ENCODE measurements at places on chromosomes 4 and X.

DNA sequence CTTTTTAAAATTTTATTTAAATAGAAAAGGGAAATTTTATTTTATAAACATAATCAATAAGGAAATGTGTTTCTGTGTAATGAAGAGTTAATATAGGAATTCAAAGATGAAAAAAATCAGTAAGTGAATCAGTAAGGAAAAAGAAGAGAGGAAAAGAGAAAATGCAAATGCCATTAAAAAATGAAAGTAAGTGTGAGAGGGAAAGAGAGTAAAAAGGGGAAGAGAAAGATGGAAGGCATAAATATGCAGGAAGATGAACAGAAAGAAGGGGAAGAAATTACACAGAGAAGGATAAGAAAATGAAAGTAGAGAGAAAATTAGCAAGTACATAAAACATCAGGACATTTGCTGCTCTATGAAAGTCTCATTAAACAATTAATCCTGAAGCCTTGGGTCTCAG lies 349.9 kb downstream of the FSTL5 start:
- DNase-seq = no peak

GRCh38 chr4:13218326-13218958 lies 265.7 kb downstream of the RAB28 start:
- DNase-seq = no peak

- DNase-seq = no peak
Measured at GRCh38 chr4:51963841-51964517, 56.2 kb downstream of the LRRC66 start.

DNA sequence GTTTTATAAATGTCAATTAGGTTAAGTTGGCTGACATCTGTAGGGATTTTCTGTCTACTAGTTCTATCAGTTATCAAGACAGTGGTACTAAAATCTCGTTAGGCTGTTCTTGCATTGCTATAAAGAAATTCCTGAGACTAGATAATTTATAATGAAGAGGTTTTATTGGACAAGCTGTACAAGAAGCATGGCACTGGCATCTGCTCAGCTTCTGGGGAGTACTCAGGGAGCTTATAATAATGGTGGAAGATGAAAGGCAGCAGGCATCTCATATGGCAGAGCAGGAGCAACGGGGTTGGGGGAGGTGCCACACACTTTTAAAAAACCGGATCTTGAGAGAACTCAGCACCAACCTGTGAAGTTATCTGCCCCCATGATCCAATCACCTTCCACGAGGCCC lies 28.2 kb downstream of the CHIC2 start:
- no peak for DNase-seq

DNA sequence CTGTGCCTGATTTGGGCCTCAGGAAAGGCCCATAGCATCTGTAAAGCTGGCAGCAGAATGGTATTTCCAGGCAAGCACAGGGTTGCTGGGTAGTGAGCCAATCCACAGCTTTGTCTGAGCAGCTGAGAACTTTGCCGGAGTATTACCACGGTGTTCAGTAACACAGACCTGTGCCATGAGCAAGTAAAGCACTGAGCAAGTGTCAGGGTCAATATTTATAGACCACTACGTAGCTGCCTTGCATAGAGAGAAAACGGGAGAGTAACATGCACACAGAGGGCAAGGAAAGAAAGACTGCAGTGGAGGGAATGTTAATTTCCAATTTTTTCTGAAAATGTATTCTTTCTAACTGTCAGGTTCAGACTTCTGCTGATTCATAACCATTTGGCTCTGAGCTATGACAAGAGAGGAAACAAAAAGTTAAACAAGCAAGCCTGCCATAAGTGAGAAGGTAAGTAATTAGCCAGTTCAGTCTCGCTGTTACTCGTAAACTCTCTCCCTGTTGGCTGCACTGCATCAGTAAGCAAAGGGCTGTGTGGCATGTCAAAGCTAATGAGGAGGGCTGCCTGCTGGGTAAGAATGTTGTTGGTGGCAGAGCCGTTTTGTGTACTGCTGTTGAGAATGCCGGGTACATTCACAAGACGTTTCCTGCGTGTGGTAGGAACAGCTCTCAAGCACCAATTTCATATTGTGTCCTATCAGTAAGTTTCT lies 238.1 kb downstream of the BMPR1B start:
- DNase-seq = no peak

DNA sequence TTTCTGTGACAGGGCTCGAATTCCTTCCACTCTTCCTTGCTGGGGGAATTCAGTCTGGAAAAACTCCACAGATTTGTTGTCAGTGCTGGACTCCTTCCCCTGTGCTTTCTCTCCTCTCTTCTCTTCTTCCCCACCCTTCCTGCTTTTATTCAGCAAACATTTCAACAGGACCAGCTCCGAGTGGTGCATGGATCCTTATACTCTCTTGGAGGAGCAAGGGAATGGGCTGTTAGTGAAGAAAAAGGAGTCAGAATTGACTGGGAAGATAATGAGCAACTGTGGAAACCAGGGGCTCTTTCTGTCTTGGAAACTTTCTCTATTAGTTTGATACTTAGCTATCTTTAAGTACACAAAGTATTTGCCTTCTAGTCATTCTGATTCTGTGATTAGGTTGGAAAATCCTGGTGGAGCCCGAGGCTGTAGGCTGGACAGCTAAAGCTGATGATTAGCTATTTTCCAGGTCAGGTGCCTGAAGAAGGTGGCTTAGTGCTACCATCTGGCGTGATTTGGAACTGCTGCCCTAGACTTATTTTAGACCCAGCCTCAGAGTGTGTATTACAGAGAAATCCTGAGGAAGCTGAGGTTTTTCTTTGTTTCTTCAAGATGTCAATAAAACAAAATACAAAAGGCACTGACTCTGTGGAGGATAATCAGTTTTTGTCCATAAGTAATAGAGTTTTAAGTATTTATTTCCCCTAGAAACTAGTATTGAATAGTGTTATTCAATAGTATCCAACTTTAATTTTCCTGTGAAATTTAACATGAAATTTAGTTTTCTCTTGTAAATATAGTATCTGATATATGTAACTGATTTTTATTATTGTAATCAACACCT lies 38.4 kb downstream of the NAP1L5 start:
- DNase-seq = peak; percentile 45

- peak; percentile 6 for DNase-seq
Measured at GRCh38 chrX:36867143-36867542, 141.0 kb upstream of the FAM47C start.

DNA sequence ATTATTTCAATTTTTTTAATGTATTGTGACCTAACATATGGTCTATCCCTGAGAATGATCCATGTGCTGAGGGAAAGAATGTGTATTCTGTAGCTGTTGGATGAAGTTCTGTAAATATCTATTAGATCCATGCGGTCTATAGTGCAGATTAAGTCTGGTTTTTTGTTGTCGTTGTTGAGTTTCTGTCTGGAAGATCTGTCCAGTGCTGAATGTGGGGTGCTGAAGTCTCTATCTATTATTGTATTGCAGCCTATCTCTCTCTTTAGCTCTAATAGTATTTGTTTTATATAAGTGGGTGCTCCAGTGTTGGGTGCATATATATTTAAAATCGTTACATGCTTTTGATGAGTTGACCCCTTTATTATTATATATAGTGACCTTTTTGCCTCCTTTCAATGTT lies 26.2 kb upstream of the PAGE3 start:
- no peak for DNase-seq

- DNase-seq = no peak
Measured at GRCh38 chr4:127217586-127218229, 415.0 kb upstream of the INTU start.

- no peak for DNase-seq
Measured at GRCh38 chr4:179095585-179096221, 1653.5 kb upstream of the AGA start.

- no peak for DNase-seq
Measured at GRCh38 chr4:16271411-16271810, 45.1 kb upstream of the TAPT1 start.

DNA sequence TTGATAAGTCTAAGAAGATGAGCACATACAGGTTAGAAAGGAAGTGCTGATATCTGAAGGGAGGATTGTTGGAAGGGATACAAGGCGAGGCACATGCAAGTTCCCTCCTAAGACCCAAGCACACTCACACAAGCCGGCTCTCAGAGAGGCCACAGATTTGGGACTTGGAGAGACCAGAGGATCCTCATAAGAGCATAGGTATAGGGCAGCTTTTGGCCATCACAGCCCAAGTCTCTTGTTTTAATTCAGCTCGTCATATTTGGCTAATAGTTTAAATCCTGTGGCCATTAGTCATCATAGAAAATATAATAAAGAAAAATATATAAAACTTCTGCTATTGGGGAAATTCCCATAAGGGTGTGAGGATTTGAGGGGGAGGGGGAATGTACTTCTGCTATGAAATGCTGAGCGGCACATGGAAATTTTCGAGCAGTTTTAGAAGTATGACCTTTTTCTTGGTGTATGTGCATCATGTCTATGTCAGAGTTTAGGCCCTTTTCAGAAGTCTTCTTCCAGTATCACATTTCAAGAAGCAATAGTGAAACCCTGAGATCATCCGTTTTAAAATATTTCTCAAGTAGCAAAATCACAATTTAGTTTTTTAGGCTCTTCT lies 97.7 kb downstream of the NFKB1 start:
- DNase-seq = no peak

DNA sequence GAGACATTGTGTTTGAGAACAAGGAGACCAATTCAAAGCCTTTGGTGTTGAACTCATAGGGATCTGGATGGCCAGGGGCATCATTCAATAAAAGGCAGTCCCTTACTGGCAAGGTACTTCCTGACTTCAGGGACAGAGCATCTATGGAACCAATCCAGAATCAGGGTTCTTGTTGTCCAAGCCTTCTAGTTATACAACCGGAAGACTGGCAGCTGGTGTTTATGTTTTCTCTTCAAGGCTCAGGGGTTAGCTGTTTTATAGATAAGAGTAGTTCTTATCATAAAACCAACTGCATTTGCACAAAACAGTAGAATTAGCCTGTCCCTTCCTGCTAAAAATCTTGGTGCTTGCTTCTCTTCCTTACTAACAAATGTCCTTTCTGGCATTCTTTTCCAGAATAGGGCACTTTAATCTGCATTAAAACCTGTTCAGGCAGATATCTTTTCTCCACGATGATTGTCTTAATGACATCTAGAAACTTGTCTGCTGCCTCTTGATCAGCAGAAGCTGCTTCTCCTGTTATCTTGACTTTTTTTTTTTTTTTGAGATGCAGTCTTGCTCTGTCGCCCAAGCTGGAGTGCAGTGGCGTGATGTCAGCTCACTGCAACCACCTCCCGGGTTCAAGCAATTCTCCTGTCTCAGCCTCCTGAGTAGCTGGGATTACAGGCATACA lies 38.4 kb upstream of the ARHGEF6 start:
- no peak for DNase-seq

DNA sequence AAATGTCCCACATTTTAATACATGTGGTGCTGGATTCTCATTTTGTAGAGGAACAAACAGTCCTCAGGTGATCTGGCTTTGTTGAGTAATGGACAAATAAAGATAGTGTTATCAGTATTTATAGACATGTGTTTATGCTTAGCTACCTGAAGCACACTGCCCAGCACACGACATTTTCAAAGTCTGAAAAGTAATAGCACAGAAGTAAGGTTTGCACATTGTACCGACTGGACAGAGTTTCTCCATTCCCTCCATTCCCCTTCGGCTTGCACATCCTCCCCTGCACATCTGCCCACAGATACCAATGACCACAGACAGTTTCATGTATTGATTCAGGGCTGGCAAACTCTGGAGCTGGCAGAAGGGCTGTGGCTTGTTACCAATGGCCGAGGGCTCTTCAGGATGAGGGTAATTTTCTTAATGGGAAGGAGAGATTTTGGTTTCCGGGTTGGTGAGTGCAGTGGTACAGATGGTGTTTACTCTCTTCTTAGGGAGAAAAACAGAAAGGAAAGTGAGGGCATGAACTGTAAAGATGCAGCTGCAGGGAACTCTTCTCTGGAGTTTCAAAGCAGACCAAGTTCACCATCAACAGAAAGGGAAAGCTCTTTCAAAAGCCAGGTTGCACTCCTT lies 2.3 kb downstream of the GRPR start:
- peak; percentile 16 for DNase-seq

DNA sequence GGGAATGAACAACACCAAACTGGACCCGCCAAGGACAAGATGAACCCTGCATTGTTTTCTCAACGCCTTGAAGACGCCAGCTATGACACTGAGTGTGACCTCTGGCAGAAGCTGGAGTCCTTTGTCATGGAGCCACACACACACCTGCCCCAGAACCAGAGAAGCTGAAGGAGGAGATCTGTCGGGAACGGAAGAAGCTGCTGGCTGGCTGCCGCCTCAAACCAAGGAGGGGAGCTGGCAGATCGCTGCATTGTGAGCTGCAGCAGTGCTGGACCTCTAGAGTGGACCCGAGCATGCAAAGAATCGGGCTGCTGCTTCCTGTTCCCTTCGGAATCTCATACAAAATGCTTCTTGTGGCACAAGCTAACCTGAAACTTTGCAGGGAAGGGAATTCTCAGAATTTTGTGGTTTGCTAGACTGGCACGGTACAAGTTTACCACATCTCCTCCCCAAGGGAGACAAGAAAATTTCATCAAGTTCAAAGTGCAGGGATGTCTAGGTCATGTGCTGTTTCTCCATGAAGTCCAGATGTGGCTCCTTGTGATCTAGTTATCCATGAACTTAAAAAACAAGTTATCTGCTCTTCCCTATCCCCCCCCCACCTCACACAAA lies 23.4 kb upstream of the GLRB start:
- DNase-seq = no peak

DNA sequence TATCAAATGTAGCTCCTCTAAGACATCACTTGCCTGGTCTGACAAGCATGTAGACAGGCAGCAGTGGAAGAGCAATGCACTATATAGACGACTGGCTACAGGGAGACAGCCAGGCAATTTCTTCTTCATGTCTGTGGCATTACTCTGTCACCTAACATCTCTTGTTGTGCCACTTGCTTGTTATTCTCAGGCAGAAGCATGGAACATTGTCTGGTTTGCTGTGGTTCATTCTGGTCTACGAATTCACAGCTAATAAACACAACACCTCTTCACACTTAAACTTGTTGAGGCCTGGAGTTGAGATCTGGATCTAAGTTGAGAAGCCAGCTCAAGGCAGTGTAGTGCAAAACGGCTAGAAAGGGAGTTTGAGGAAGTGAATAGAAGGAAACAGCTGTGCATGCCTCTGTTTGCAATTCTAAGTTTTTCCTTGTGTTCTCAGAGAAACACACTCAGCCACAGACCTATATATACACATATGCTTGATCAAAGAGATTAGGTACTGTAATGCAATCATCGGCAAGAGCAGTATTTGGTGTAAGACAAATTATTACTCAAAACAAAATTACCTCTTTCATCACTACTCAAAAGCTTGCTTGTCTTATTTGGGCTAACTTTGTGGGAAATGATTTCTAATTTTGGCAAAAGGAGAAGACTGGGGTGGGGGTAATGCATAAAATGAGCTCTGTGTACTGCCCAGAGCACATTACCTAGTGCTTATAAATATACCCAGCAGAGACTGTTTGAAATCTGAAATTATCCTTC lies 243.8 kb downstream of the PPP3CA start:
- no peak for DNase-seq

DNA sequence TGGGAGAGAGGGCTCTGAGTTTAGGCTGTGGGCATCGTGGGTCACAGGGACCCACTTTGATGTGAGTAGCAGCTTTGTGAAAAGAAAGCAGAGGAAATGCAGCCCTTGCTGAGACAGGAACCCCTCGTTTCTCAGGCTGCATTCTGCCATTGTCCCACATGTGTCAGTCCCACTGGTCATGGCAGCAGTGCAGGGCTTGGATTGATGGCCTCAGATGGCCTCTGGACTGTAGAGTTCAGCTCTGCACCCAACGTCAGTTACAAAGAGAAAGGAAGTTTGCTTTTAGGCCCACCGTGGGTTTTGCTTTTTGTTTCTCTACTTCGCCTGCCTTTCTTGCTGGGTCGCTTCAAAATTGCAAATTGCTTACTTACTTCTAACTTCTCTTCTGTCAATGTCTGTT lies 248.3 kb upstream of the KLF3 start:
- no peak for DNase-seq
